HS-27A (cell line): ENCODE measurements at places on chromosomes 4 and X.

DNA sequence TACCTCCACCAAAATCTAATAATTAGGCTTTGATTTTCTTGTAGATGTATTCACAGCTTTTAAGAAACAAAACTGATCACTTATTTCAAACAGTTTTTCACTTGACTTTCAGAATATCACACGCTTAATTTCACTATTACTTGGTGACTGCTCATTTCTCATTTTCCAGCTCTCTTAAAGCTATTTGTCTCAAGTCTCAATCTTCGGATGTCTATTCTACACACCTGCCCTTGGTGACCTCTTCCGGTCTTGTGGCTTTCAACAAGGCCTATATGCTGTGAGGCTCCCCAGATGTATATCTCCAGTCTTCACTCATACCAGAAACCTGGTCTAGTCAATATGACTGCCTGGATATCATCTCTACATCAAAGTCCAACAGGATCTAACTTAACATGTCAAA, 34.9 kb upstream of the ANXA10 start:
- no peak for DNase-seq

DNA sequence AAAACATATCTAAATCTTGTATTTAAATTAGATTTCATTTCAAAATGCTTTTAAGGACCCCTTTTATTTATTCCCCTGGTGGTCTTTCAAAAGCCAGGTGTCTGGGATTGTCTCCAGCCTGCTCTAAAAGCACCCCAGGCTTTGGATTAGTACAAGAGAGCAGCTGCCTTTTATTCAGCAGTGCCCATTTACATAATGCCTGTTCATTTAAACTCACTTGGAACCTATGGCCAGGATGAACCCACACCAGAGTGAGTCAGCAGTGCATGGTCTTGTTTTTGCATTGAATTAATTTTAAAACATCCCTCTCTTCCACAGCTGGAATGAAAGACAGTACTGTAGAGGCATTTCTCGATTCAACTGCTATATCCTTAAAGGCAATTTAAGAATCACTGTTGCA, 64.1 kb upstream of the TENM3 start:
- DNase-seq: no peak

GRCh38 chrX:133649651-133650050, 234.4 kb upstream of the GPC4 start:
- DNase-seq: no peak

GRCh38 chr4:54657551-54658251, at the start of gene KIT:
KIT (plus strand) TSS chr4:54657957; CDS start chr4:54658015, 58 bp downstream.
- DNase-seq: no peak

- no peak for DNase-seq
Observed at GRCh38 chrX:149518236-149518635, 13.1 kb upstream of the IDS start.

DNA sequence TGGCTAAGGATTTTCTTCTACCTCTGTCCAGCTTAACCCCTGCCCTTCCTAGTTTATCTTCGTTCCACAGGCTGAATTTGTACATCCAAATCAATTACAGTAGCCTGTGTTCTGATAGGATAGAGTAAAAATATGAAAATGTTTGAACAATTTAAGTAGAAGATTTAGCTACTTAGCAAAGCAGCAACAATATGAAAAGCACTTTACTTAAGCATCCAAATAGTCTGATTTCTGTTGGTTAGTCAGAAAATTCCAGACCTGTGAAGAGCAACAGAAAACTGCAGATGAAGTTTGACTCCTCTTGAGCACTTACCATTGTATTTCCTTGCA, 2.0 kb downstream of the ARSJ start:
- DNase-seq: no peak

DNA sequence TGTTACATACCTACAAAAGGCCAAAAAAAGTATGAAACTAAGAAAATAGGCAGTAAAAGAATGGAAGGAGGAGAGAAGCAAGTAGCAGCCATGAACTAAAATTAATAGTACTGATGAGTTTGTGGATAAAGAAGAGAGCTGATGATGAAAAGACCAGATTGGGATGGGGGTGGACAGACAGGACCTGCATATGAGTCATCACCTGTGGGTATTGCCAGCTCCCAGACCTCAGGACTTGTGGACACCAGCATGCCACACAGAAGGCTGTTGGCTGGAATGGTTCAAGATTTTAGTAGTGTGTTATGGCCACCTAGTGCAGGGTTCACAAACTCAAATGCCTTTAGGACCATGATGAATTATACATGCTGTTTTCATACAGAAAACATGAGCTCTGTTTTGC, 58.9 kb downstream of the ARX start:
- DNase-seq: no peak
